ENCODE measurements at places on chromosomes 13 and 19.
A peak's percentile ranks its signal among the peaks of the same experiment; 100 is the strongest.

DNA sequence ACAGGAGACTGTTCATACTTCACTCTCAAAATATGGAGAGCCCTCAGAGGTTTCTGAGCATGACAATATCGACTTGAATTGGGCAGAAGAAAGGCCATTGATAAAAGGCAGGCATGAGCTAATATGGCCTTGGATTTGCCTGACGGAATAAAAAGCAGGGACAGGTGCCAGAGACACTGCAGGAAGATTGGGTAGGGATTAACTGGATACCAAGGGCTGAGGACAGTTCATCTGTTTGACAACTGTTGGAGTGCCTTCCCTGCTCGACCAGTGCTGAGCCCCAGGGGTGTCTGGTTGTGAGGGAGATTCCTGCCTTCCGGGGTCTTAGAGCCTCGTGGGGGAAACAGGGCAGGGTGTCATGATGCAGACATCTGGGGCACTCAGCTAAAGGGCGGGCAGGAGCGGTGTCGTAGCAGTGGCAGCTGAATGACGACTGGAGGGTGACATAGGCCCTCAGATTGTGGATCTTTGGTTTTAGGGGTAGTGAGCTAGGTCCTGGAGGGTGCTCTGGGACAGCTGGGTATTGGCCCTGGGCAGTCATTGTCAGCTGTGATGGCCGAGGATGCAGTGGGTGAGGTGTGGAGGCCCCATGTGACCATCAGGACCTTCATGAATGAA lies 12.3 kb downstream of the GATAD2A start:
- DNase-seq = no peak

GRCh38 chr19:47357788-47358680 lies 8.9 kb downstream of the DHX34 start:
- DNase-seq = no peak

GRCh38 chr19:33339016-33339984 lies 34.2 kb upstream of the CEBPG start:
- DNase-seq = no peak

DNA sequence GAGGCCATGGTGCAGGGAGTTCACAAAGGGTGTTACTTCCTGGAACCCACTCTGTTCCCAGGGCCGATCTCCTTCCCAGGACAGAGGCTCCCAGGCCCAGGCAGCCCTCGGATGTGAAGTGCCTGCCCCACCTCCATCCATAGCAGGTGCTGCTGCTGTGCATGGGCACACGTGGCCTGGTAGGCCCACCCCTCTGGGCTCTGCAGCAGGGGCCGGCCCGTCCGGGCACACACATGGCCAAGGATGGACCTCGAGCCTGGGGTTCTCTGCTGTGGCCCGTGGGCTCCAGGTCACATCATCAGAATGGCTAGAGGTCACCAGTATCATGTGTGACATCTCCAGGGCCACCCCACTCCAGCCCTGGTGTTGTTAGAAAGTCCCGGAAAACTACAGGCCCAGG lies 71.8 kb downstream of the GADD45B start:
- DNase-seq = no peak

GRCh38 chr19:48419158-48419920 lies 25.9 kb downstream of the GRIN2D start:
- DNase-seq = peak; percentile 62

GRCh38 chr19:16368385-16369305 lies 44.0 kb downstream of the KLF2 start:
- DNase-seq = peak; percentile 83

GRCh38 chr19:2032296-2032941 lies 16.9 kb upstream of the BTBD2 start:
- peak; percentile 11 for DNase-seq

GRCh38 chr19:35869327-35870123 lies 1.2 kb downstream of the APLP1 start:
- peak; percentile 65 for DNase-seq

GRCh38 chr13:88651531-88651930 lies 980.4 kb downstream of the SLITRK5 start:
- no peak for DNase-seq

- DNase-seq = no peak
Observed at GRCh38 chr13:40197049-40197448, 469.4 kb downstream of the FOXO1 start.

DNA sequence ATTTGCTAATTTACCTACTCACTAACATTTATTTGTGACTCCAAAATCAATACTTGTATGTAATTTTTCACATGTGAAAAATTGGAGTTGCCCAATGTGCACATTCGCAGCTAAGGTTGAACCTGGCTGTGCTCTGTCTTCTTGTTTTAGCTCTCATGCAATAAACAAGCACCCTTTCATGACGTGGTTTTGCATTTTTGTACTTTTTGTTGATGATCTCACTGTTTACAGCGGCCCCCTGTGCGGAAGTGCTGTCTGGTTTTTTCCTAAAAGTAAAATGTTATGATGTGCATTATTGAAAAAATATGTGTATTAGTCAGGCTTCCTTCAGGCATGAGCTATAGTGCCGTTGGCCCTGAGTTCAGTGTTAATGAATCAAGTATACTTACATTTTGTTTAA lies 18.1 kb downstream of the DGKH start:
- DNase-seq = no peak

DNA sequence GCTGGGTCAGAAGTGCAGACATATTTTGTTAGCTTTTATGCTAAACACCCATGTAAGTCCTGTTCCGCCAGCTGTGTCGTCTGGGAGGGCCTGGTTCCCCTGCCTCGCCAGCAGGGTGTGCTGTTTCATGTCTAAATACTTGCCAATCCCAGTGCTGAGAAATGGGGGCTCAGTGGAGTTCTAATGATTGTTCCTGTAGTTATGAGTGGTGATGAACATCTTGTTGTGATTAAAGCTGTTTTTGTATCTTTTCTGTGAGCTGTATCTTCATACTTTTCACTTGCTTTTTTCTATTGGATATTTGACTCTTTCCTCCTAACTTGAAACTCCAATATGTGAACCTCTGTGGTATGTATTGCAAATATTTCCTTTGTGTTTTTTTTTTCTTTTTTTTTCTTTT lies 32.7 kb downstream of the KDM4B start:
- no peak for DNase-seq

- peak; percentile 46 for DNase-seq
Observed at GRCh38 chr19:10112037-10112761, 706 bp downstream of the P2RY11 start.

GRCh38 chr13:114058051-114058867 lies 74.2 kb downstream of the RASA3 start:
- no peak for DNase-seq

DNA sequence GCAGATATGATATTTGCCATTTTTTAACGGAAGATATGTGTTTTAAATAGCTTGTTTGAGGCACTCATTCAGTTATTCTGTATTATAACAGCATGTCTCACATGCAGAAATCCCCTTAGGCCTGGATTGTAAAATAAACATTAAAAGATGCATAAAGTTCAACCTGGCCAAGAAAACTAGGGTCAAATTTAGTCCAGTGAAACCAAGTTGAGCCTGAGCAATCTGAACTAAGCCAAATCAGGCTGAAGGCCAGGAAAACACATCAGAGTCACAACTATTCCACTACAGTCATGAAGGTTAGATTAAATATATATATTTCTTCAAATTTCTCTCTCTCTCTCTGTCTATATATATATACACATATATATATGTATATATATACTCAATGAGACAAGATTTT lies 504.8 kb downstream of the SLITRK1 start:
- DNase-seq = no peak

- no peak for DNase-seq
Observed at GRCh38 chr13:103161476-103161875, 95.3 kb upstream of the SLC10A2 start.

GRCh38 chr13:112253631-112254030 lies 122.5 kb upstream of the SPACA7 start:
- no peak for DNase-seq

DNA sequence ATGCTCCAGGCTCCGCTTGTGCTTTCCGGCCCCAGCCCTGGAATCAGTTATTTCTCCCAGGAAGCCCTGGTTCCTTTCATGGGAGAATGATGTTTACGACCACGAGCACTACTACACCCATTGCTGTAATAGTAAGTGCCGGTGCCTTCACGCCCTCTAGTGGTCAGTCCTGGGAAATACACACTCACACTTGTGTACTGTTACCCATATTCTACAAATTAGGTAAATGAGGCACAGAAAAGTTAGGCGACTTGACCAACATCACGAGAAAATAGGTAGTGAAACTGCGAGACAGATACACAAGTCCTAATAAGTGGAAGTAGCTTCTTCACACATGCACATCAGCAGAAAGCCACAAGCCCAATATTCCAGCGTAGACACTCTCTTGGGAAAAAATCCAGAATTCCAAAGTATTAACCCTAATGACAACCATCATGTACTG lies 21.7 kb downstream of the CEACAM21 start:
- DNase-seq = peak; percentile 73

- no peak for DNase-seq
Observed at GRCh38 chr13:33796095-33796494, 21.9 kb upstream of the RFC3 start.

DNA sequence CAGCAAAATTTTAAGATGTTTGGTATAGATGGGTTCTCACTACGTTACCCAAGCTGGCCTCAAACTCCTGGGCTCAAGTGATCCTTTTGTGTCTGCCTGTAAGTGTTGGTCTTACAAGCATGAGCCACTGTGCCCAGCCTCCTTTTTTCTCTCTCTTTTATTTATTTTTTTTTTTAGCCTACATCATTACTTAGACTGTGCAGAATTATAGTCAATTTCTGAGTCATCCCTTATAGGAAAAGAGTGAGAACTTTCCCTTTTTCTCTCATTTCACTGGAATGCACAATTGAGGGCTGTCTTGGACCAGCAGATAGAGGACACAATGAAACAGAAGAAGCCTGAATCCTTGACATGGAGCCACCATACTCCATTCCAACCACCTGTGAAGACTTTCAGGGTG lies 13.3 kb downstream of the TSKS start:
- no peak for DNase-seq

- DNase-seq = no peak
Observed at GRCh38 chr13:29507356-29507755, 88.1 kb downstream of the SLC7A1 start.

DNA sequence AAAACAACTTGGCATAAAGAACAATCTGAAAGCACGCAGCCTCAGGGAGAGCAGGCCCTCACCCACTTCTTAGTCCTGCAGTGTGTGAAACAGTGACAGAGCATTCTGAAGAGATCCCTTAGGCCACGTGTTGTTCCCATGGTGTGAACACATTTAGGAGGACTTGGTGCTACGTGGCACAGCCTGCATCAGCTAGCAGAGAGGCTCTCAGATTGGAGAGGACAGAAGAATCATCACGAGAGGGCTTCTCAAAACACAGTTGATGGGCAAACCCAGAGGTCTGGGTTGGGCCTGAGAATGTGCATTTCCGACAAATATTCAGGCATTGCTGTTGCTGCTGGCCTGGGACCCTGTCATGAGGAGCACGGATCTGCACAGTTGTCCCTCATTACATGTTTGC lies 26.1 kb upstream of the TFDP1 start:
- no peak for DNase-seq

DNA sequence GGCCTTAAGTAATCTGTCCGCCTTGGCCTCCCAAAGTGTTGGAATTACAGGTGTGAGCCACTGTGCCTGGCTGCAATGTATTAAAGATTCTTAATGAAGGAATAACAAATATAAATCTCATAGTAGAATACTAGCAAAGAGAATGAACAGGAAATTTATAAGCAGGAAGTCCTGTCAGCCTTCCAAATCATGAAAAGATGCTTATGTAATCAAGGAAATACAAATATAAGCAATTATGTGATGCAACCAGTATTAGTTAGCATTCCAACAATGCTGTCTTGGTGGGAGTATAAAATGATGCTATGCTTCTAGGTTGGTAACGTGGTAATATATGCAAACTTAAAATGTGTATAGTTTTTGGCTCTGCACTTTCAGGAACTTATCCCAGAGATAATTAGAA lies 133.8 kb downstream of the PDS5B start:
- no peak for DNase-seq

- DNase-seq = no peak
Observed at GRCh38 chr13:73902296-73902695, 231.9 kb downstream of the KLF12 start.

DNA sequence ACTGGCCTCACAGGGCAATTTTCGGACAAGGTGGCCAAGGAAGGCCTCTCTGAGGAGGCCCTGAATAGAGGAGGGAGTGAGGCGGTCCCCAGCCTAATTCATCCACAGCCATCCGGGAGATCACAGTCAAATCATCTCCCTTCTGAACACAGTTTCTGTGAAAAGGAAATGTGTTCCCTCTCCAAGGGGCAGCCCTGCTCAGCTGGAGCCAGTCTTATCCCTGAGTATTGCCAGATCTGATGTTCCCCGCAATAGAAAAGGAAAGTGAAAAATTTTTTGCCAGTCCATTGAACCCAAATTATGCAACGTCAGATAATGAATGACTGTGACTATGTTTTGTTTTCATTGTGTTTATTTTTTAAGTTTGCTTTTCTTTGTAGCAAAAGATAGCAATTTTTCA lies 125.9 kb downstream of the SIPA1L3 start:
- no peak for DNase-seq

DNA sequence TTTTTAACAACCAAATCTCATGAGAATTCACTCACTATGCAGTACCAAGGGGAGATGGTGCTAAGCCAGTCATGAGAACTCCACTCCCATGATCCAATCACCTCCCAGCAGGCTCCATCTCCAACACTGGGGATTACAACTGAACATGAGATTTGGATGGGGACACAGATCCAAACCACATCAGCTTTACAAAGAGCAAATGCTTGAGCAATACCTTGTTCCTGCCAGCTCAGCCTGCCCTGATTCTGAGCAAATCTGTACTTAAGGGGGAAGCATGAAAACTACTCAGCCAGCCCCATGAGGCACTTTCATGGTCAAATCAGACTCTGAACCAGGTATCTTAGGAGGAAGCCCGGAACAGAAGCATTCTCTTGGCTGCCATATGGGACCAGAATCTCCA lies 259.9 kb downstream of the TBC1D4 start:
- DNase-seq = no peak

DNA sequence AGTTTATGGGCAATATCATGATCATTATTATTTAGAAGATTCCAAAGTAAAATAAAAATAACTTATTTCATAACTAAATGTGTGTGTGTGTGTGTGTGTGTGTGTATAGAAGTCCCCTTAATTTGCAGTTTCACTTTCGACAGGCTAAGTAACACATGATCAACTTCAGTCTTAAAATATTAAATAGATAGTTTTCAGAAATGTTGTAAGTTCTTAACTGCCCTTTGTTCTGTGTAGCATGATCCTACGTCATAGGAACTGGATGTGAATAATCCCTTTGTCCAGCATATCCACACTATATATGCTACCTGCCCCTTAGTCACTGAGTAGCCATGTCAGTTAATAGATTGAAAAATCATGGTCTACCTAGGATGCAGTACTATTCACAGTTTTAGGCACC lies 1863.5 kb upstream of the PCDH20 start:
- DNase-seq = no peak

DNA sequence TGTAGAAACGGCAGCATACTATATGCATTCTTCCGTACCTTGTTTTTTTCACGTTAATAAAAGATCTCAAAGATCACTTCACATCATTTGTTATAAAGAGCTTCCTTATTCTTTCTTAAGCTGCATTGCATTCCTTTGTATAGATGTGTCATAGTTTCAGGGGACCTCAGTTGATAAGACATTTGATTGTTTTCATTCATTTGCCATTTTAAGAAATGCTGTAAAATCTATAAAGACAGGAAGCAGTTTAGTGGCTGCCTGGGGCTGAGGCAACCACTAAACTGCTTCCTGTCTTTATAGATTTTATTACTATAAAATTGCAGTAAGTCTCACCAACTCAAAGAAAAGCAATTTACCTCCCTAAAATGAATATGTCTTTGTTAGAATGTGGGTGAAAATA lies 59.4 kb downstream of the ZDHHC20 start:
- no peak for DNase-seq

GRCh38 chr13:79281339-79281747 lies 124.7 kb downstream of the RBM26 start:
- no peak for DNase-seq

- no peak for DNase-seq
Observed at GRCh38 chr13:79528759-79529191, 47.8 kb downstream of the NDFIP2 start.
